GM23248 (cell line): ENCODE measurements at places on chromosomes 16 and 17. TPM values are rescaled to one million over a fixed set of nuclear protein-coding genes. Genes with fewer than 3 reads are reported as not detected.

Gene SDR42E2
- total RNA-seq, result not detected in 2 replicates

Gene ABCC6
- total RNA-seq, result not detected in 2 replicates

Gene EME1
- total RNA-seq, result 1.1 and 4.3 TPM in 2 replicates

Gene PRKCB
- not detected in 2 replicates for total RNA-seq

Gene KLHL10
- 2.3 TPM in 1 of 2 replicates, not detected in the other for total RNA-seq

Gene MT3
- total RNA-seq, result not detected in 2 replicates

Gene RHBDL1
- total RNA-seq, result 0.89 and 2.1 TPM in 2 replicates

Gene SLC5A2
- not detected in 2 replicates for total RNA-seq

Gene TMEM100
- 0.76 TPM in 1 of 2 replicates, not detected in the other for total RNA-seq

Gene HSPB9
- total RNA-seq, result not detected in 2 replicates

Gene CTRB1
- total RNA-seq, result not detected in 2 replicates

Gene TMEM208
- 24.9 and 53.8 TPM in 2 replicates for total RNA-seq

Gene TBC1D26
- not detected in 2 replicates for total RNA-seq

Gene TMIGD1
- total RNA-seq, result not detected in 2 replicates

Gene CDYL2
- 5.2 and 15.7 TPM in 2 replicates for total RNA-seq

Gene CCDC78
- 1.0 and 9.5 TPM in 2 replicates for total RNA-seq

Gene KRT33B
- total RNA-seq, result 0.25 and 0.76 TPM in 2 replicates

DNA sequence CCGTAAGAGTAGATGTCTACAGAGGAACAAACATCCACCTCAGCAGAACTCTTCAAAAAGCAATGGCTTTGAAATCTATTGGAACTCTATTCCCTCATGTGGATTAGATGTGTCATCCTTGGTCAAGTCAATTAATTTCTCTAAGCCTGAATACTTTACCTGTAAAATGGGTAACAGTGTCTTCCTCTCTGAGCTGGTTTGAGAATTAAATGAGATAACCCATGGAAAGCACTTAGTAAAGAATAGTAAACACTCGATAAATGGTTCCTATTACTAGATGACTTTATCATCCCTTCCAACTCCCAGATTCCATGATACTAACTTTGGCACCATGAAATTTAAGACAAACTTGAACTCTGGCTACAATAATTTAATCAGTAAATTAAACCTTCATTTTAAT, 89.1 kb downstream of the SKAP1 start:
- DNase-seq, result no peak

DNA sequence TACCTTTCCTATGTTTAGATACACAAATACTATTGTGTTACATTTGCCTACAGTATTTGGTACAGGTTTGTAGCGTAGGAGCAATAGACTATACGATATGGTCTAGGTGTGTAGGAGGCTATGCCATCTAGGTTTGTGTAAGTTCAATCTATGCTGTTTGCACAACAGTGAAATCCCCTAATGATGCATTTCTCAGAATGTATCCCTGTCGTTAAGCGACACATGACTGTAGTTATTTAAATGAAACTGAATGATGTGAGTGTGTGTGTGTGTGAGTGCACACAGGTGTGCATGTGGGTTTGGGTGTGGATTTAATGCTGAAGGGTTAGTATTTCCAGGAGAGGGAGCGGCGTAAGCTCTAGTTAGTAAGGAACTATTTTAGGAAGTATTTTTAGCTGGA, 34.6 kb upstream of the SMIM36 start:
- DNase-seq, result no peak

GRCh38 chr16:69240331-69240730, 53.4 kb downstream of the SNTB2 start:
- DNase-seq, result peak; percentile 62

GRCh38 chr16:75475420-75475847, 10.9 kb upstream of the TMEM170A start:
- no peak for DNase-seq

- no peak for DNase-seq
Measured at GRCh38 chr16:2469399-2470233, 1.5 kb upstream of the NTN3 start.

DNA sequence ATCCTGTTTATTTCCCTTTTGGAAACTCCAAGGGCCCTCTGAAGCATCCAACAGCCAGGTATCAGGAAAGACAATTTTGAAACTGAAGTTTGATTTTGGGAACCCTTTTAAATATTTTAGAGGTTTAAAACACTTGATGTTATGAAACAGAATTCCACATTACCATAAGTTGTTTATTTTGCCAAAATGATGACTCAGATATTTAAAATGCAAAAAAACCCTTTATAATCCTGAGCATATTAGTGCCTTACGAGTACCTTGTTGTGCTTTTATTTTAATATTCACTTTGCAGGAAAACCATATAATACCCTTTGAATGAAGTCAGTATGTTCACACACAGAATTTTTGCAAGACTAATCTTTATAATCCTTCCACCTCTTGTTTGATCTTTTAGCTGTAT, 765.1 kb upstream of the CA10 start:
- no peak for DNase-seq

GRCh38 chr17:10727192-10727591, 2.6 kb downstream of the TMEM220 start:
- peak; percentile 10 for DNase-seq

GRCh38 chr16:35750157-35750689, 2290.8 kb downstream of the TP53TG3F start:
- DNase-seq, result no peak

DNA sequence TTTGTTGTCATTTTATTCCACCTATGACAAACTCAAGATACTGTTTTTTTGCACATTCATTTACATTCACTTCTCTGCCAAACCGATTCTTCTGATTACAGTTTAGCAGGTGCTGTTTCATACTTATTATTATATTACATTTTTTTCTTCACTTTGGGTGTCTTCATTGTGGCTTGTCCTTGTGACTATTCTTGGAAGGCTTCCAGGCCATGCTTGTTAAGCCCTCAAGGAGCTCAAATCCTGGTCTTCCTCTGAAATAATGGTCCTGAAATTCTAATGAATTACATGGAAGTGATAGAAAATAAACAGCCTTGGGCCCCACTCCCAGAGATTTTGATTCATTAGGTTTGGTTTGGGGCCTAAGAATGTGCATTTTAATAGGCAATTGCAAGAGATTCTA, 1.4 kb downstream of the KRTAP2-4 start:
- no peak for DNase-seq

DNA sequence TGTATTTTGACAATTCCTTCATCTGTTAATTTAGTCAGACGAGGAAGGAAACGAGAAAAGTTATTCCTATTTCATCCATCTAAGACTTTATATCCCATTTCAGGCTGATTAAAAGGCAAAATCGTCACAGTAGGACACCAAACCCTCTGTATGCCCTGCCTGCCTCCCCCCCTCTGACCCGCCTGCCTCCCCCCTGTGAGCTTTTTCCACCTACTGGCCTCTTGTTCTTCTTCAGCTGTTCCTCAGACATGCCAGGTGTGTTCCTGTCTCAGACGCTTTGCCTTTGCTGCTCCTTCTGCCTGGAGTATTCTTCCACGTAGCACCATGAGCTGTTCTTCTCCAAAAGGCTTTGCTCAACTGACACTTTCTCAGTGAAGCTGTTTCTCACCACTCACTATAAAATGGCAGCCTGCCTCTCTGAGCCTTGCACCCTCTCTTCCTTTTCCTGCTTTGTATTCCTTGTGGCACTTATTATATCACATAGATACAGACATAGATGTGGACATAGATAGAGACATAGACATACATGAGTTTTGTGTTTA, 723.4 kb downstream of the MAF start:
- no peak for DNase-seq

GRCh38 chr16:30755955-30756780, 5.7 kb downstream of the CFAP119 start:
- no peak for DNase-seq

- DNase-seq, result no peak
Measured at GRCh38 chr17:48630925-48631692, 5.0 kb upstream of the HOXB9 start.

- DNase-seq, result no peak
Measured at GRCh38 chr17:56031636-56032035, 121.6 kb upstream of the ANKFN1 start.

DNA sequence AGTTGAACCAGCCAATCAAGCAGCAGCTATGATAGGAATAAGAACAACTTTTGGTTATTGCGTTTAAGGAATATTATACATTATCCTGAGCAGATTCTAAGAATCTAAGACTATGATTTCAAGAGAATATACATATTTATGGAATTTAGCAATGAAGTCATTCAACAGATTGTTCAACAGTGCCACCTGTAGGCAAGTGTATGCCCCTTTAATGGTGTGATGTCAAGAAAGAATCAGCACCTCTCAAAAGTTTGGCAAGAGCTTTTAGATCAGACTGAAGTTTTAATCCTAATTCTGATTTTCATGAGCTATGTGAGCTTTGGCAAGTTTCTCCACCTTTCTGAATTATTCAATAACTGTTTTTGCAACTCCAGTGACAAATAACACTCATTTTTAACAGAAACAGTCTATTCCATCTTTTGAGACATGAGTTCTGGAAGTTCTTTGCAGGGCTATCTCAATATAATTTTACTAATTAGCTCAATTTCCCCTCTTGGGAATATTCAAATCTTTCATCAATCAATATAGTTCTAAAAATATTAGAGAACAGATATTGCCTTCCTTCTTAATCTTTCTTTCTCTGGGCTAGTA, 474.3 kb upstream of the TOM1L1 start:
- DNase-seq, result peak; percentile 1

GRCh38 chr16:676913-677312, 1.4 kb downstream of the RHBDL1 start:
- DNase-seq, result no peak

GRCh38 chr17:50283246-50283645, 9.0 kb downstream of the TMEM92 start:
- no peak for DNase-seq

- no peak for DNase-seq
Measured at GRCh38 chr17:80882926-80883685, 108.5 kb upstream of the CHMP6 start.

GRCh38 chr16:73216932-73217331, 169.0 kb upstream of the ZFHX3 start:
- peak; percentile 34 for DNase-seq

DNA sequence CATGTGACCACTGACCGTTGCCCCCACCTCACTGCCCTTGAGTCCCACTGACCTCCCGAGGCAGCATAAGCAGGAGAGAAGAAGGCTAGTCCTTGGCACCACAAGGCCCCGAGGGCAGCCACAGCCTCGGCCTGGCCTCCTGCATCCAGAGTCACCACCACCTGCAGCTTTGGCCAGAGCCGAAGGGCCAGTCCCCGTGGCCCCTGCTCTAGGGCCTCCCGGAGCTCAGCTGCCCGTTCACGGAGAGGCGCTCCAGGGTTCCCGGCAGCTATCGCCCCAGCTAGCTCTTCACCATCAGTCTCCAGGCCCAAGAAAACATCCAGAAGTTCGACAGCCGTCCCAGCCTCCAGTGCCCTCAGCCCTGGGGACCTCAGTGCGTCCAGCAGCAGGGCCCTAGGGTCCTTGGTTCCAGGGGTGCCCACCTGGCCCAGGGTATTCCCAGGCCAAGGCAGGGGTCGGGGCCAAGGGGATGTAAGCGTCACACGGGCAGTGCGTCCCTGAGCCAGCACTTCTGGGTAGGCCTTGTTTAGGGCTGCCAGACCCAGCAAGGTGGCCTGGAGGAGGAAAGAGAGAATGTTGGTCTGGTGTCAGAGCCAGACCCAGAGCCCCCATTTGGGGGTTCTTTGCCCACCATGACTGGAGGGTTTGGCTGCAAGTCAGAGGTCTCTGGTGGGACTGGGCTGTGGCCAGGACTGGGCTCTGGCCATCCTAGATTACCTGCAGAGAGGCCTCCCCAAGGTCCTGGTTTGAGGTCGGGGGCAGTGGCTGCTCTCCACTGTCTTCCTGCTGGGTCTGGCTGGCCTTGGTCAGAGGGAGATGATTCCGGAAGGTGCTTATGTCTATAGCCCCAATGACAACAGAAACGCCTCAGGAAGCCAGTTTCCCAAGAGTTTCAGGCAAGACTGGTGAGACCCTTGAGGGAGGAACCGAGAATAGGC, 1.8 kb downstream of the GHDC start:
- no peak for DNase-seq

DNA sequence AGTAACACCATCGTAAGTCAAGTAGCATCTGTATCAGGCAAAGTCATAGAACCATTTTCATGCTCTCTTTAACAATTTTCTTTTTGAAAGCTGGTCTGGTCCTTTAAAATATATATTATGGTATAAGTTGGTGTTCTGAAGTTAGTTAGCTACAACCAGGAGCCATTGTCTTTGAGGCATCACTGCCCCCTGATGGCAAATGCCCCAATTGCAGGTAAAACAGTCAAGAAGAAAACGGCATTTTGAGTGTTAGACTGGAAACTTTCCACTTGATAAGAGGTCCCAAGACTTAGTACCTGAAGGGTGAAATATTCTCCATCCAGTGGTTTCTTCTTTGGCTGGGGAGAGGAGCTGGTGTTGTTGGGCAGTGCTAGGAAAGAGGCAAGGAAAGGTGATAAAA, 14.1 kb downstream of the TP53 start:
- DNase-seq, result no peak

DNA sequence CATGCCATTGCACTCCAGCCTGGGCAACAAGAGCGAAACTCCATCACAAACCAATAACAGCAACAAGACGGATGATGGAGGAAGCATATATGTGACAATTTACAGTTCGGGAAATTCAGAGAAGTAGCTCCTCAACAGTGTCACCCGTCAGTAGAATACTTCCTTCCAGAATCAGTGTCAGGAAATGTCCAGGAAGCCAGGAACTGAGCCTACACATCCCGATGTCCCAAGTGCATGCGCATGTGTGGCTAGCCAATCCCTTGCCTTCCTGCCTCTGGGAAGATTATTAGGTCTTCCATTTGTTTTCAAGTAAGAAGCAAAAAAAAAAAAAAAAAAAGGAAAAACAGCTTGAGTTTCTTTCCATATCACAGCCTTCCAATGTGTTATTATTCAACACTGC, 1.4 kb upstream of the PITPNC1 start:
- DNase-seq, result no peak

GRCh38 chr16:2288726-2289125, 20.8 kb upstream of the RNPS1 start:
- DNase-seq, result no peak

GRCh38 chr16:21166561-21166961, 8.1 kb downstream of the LDAF1 start:
- DNase-seq, result peak; percentile 33

- no peak for DNase-seq
Measured at GRCh38 chr17:70668276-70668937, 499.1 kb downstream of the KCNJ2 start.

- no peak for DNase-seq
Measured at GRCh38 chr17:46080118-46081017, 81.3 kb downstream of the STH start.

DNA sequence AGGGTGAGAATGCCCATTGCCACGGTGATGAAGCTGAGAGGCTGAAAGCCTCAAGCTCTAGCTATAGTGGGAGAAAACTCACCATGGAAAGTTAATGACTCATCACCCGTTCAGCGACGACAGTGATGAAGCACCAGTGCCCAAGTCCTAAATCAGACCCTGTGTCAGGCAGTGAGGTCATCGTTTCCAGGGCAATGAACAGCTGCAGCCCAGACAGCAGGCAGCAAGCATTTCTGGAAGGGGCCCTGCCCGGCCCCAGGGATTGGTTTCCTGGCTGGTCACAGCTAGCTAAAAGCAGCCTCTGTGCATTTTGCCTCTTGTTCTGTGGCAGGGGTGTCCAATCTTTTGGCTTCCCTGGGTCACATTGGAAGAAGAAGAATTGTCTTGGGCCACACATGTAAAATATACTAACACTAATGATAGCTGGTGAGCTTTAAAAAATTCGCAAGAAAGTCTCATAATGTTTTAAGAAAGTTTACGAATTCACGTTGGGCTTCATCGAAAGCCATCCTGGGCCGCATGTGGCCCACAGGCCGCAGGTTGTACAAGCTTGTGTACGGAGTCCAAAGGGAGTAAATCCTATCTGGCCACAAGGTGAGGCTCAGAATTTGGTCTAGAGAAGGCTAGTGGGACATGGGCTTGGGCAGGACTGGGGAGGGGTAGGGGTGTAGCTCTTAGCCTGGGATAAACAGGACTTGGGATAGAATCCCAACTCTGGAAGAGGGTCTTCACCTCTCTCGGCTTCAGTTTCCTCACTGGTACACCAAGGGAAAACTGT, 40.6 kb downstream of the MIS12 start:
- DNase-seq, result peak; percentile 97
